ENCODE measurements at places on chromosomes 5 and 9.

- DNase-seq = no peak
Observed at GRCh38 chr5:151709109-151709735, 22.5 kb upstream of the SPARC start.

- no peak for DNase-seq
Observed at GRCh38 chr9:7752481-7752880, 47.1 kb downstream of the DMAC1 start.

DNA sequence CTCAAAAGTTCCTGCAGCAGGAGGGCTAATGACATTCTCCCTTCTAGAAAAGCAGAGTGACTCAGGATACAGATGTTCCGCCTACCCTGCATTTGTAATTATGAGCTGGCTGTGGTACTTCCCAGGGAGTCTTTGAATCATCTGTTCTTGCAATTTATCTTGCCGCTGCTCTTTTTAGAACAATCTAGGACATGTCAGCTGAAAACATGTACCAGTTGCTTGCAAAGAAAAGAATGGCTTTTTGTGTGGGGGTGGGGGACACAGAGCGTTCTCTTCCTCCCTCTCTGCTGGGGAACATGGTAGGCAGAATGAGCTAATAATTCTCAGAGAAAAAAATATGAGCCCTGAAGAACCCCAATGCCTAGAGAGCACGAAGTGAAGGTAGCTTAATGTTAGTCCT is 51.7 kb upstream of the TUT7 start:
- no peak for DNase-seq

DNA sequence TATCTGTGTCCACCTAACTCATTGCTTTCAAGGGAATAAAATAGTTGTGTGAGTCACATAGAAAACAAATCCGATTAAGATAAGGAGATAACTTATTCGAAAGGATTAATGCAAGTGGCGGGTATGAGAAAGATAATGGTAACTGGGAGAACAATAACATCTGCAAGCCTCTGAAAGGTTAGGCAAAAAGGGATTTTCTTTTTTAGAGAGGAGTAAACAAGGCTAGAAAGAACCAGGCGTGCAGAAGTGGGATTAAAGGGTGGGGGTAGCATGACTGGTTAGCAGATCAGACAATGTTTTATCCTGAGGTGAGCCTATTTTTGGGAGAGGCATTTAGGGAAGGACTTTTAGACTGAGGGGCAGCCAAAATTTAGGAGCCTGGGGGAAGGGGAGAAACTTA is 34.7 kb upstream of the JMY start:
- no peak for DNase-seq

DNA sequence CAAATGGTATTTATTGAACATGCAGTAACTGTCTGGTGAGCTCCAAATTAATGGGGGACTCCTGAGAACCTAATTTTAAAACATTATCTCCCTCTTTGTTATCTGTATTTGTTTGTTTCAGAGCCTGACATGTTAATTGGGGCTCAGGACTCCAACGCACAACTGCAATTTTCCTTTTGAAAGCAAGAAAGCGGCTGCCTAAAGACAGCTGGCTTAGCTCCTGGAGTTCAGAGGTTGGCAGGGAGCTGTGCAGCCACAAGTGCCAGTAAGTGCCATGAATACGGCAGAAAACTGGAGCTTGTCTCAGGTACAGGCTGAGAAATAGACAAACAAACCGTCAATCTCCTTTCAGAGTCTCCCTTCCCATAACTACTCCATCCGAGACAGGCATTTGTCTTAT is 80.9 kb downstream of the PPP2R2B start:
- no peak for DNase-seq

GRCh38 chr9:115204904-115205453 is 87.0 kb upstream of the TNC start:
- no peak for DNase-seq

GRCh38 chr5:96922499-96923244 is 13.2 kb upstream of the LNPEP start:
- no peak for DNase-seq

GRCh38 chr9:134492721-134493460 is 148.7 kb upstream of the COL5A1 start:
- no peak for DNase-seq

DNA sequence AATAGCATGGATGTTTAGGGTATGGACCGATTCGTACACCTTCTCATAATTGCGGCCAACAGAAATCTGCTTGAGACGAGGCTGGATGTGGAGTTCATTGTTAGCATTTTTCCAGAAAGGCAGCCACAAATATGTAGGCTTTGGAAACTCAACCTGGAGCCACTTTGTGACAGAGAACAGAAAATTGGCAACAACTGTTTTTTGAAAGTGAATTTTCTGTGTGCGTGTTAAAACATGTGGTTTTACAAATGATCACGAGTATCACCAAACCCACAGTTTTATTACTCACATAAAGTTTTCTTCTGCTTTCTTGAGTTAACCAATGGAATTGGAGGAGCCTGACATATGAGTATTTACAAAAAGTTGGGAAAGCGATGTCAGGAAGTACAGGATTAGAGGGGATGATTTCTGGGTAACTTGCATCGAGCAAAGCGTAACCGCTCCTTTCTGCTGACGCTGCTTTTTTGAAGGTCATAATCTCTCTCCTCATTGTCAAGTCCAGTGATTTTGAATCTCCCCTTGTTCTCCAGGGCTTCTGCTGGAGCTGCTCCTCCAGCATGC is 138.5 kb upstream of the TAF11L2 start:
- no peak for DNase-seq

DNA sequence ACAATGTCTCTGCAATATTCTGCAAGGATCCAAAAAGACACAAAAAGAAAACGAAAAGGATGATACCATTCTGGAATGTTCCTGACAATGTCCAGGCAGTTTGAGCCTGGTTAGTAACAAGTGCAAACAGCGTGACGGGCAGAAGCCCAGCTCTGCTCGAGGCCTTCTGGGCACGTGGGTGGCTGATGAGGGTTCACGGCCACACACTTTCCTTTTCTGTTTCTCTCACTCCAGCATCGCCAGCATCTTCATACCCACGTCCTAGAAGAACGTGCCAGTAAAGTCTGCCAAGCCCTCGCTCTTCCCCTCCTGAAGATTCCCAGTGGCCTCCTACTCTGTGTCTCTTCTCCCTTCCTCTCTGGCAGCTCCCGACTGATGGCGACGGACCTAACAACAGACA is 36.7 kb downstream of the COL23A1 start:
- no peak for DNase-seq

- DNase-seq = peak; percentile 30
Observed at GRCh38 chr5:132425009-132425937, 55.8 kb downstream of the SLC22A5 start.

GRCh38 chr5:129656952-129657351 is 90.9 kb upstream of the MINAR2 start:
- no peak for DNase-seq

DNA sequence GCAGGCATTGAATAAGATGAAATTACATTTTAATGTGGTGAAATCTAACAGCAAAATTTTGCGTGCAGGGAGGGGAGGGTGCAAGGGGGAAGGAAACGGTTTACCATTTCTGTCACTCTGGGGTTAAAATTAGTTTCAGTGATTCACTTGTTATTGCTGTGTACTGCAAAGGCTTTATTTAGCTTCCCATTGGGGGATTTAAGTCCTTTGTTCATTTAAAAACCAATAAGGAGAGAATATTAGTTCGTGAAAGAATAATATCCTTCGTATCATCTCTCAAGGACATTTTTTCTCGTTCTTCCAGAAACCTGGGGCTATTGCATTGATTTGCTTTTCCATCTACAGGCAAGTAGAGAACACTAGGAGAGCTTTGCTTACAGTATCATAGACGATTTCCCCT is 667.8 kb upstream of the RGMB start:
- DNase-seq = no peak

GRCh38 chr5:66207800-66208561 is 63.9 kb downstream of the SREK1 start:
- no peak for DNase-seq

DNA sequence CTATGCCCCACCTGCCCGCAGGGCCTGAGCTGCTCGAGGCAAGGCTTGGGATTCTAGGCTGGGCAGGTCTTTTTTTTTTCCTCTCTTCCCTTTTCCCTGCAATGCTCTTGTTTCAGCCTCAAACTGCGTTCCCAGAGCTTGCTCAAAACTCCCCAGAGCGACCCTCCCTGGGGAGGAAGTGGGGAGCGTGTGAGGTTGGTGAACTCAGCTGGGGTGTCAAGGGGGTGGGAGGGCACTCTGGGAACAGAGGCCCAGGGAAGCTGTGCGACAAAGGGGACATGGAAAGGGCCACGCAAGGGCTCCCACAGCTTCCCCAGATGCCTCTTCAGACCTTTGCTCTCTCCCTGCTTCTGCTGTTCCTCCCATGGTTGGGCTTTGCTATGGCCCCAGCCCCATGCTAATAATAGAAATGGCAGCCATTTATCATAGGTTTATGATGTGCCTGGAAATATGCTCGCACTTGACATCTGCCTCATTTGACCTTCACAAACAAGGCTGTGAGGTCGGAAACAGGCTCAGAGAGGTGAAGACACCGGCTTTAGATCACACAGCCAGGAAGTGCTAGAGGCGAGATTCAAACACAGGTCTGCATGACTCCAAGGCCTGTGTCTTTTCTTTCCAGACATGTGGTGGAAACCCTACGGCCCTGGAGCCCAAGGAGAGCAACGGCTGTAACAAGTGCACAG is 40.9 kb upstream of the IL17B start:
- no peak for DNase-seq

DNA sequence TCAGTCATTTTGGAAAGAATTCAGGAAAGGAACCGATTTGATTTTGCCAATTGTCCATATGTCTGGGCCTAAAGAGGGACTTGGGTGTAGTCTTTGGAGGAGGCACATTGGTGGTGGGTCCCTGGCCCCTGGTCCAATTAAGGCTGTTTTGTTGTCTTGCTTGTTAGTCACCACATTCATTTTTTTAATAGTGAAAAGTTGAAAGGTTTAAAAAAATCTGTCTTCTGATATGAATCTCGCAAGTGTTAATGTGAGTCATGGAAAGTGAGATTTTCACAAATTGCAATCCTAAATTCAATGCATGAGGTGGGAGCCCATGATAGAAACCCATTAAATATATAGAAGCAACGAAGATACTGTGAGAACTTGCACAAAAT is 165.9 kb upstream of the OTULINL start:
- DNase-seq = no peak

- DNase-seq = no peak
Observed at GRCh38 chr9:20624201-20625002, 2.1 kb upstream of the MLLT3 start.

- no peak for DNase-seq
Observed at GRCh38 chr9:16333691-16334090, 536.8 kb downstream of the BNC2 start.

DNA sequence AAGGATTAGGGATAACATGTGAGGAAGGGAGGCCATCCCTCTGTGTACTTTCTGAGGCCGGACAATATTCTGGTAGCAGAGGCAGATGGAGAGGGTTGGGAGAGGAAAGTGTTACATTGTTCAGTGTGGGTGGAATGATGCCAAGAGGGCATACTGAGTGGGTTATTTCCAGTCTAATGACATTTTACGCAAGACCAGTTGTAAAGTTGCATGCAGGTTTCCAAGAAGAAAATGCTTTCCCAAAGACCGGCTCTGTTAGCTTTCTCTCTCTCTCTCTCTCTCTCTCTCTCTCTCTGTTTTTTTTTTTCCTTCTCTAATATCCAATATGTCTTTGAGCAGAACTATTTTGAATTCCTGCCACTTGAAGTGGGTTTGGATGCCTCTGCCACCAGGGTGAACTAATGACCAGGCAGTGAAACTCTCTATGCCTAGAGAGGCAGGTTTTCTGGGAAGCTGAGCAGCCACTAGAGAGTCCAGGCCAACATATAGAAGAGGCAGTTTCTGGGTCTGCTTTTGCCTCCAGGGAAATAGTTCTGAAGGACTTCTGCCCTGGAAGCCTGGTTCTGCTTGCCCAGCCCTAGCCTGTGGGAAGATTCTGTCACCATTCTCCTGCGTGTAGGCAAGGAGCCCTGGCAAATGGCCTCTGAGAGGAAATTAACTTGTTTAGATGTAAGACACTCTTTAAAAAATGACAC is 24.4 kb upstream of the ZNF366 start:
- DNase-seq = no peak

DNA sequence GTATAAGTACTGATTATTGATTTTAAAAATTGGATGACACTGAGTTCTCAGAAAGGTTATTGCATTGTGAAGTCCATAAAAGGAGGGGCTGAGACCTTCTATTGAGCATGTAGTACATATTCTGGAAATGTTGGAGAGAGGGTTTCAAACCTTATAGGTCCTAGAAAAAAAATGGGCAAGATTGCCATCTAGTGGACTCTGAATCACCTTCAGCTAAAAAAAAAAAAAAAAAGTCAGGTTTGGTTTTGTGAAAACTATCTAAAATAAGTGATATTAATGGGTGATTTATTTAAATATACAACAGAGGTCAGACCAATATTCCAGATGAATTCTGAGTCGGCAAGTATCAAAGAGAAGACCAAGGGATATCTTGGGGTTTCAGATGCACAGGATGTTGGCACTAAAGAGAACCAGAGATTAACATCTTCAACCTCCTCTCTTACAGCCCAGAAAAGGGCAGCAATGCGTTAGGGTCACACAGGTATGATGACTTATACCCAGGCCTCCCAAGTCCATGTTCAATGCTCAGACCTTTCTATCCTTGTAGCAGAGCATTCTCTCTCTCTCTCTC is 109.8 kb upstream of the NMUR2 start:
- DNase-seq = no peak

GRCh38 chr5:165209101-165209727 is 1703.8 kb downstream of the MAT2B start:
- no peak for DNase-seq

DNA sequence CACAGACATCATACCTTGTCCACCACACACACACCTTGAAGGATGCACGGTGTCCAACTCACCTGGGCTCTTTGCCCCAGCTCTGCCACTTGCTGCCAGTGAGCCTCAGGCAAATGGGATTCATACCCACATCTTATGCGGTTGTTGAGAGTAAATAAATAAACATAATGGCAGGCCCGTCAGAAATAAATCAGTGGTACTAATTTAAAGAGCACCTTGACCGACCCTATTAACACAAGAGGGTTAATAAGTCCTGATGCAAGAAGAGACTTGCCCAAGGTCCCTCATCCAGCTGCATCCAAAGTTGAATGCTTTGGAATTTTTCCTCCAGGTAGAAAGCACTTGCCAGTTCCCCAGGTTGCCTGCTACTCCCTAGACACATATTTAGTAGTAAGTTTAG is 11.6 kb upstream of the AKNA start:
- no peak for DNase-seq

GRCh38 chr9:128546504-128546903 is 5.9 kb upstream of the SPTAN1 start:
- DNase-seq = no peak

DNA sequence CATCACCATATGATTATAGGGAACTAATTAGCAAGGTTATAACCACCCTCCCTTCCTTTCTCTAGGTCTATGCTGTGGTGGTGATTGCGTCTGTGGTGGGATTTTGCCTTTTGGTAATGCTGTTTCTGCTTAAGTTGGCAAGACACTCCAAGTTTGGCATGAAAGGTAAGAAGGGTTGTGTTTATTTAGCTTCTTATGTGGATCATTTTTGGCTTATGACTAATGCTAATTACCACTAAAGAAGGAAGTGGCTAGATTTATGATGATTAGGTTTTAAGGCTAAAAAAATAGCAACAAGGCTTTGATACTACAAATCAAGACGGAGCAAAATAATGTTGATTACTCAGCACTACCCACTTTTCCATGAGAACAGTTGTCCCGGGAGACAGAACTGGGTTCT is 82.4 kb downstream of the NTRK2 start:
- no peak for DNase-seq

Data from activated CD8-positive, alpha-beta memory T cell treated with anti-CD3 and anti-CD28 coated beads for 1 hour (primary cell).